ENCODE measurements at places on chromosomes 4 and X. TPM values are rescaled to one million over a fixed set of nuclear protein-coding genes. Genes with fewer than 3 reads are reported as not detected.
A peak's percentile ranks its signal among the peaks of the same experiment; 100 is the strongest.

GRCh38 chrX:31132821-31133241, 61.0 kb upstream of the FTHL17 start:
- DNase-seq, result no peak

DNA sequence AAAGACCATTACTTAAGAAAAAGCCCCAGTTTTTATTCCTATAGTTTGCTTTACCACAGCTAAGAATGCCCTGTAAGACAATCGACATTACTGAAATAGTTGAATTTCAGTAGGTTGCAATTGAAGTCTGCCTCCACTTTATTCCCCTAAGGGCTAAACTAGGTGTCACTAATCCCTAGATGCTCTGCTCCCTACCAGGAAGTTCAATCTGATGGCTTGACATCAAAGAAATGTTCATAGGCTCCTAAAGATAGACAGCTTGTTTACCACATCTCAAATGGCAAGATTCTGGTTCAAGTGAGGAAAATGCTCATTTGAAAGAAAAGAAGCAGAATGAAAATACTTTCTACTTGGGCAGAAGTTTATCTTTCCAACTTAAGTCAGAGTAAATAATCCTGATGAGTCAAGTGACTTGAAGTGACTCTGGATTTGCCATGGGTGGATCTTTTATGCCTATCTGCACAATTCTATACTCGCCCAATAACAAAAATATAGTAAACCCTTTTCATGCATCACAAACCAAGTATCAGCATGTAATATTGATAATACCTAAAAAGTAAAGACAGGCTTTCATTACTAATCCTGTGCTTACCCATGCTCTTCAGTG, 117.2 kb downstream of the SH3RF1 start:
- no peak for DNase-seq

- DNase-seq, result no peak
Observed at GRCh38 chr4:101122019-101122418, 225.3 kb downstream of the PPP3CA start.

GRCh38 chr4:89535251-89535650, 227.7 kb upstream of the GPRIN3 start:
- no peak for DNase-seq

The MBNL3 gene
- total RNA-seq, result 7.6 TPM

- no peak for DNase-seq
Observed at GRCh38 chrX:85454295-85454694, 74.8 kb upstream of the POF1B start.

- no peak for DNase-seq
Observed at GRCh38 chr4:176774852-176775251, 17.9 kb downstream of the VEGFC start.

DNA sequence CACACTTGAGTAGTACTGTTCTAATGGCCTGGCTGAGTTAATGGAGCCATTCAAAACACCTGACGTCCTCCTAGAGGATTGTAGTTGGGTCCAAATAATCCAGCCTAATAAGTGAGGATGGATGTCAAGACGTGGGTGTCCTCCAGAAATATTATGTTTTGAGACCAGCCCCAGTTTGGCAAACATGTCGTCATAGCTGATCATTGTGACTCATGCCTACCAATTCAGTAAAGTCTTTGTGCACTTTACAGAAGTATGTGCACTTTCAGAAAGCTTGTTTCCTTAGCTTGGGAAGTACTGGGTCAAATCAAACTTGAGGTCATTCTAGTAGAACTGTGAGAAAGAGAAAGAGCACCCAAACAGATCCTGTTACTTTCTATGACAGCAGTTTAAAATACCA, 37.6 kb upstream of the GLRA2 start:
- DNase-seq, result no peak

DNA sequence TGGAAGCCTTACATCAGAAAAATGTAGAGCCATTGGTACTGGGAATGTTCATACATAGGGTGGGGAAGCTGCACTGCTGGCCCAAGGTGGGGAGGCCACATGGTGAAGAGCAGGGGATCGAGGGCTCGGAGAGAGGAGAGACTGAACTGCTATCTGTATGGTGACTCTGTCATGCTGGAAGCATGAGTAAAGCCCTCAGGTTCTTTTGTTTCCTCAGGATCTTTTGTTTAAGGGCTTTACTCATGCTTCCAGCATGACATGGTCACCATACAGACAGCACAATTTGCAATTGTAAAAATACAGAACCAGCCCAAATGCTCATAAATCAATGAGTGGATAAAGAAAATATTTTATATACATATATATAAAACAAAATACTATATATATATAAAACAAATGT, 78.4 kb downstream of the KLF8 start:
- no peak for DNase-seq

The TAF1 gene
- total RNA-seq, result 15.0 TPM

GRCh38 chrX:129984111-129984958, 1.9 kb downstream of the BCORL1 start:
- DNase-seq, result no peak

DNA sequence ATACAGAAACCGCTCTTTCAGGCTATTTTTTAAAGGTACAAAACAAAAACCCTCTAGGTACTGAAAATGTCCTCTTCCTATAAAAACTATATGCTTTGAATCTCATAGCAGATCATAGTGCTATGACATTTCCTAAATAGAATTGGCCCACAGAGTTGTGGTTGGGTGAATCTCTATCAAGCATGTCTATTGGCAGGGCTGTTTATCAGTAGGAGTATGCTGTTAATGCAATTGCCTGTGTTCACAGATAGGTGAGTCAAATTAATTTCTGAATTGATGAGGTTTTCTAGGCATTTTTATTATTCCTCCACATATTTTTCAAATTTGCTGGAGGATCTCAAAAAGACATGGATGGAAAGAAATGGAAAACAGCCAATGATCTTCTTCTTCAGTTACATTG, 73.9 kb downstream of the QRFPR start:
- no peak for DNase-seq

GRCh38 chr4:15368856-15369255, 59.0 kb upstream of the C1QTNF7 start:
- no peak for DNase-seq

DNA sequence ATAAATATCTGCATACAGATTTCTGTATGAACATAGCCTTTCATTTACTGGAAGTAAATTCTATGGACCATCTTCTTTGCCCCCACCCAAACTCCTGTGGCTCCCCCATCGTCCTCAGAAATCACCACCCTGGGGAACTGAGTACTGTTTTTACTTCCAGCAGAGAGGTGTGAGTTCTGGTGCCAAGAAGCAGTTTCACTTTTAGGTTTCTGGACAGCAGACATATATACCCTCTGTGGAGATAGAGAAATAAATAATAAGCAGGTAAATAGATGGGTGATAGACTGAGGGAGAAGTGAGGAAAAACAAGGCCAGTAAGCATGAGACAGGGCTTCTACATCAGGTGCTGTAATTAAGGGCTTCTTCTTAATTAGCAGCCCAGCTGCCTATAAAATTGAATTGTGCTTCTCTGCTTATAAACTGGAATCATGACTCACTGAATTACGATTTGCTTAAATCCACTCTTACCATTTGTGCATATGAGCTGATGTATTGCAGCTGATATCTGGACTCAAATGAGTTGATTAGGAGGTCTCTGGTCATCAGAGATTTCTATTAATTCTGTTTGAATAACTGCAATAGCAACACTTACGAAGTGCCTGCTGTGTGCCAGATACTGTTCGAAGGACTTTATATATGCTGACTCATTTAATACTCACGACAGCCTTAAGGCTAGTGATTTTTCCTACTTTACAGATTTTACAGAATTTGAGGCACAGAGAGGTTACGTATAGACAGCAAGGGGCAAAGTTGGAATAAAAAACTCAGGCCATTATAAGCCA, 60.8 kb upstream of the DHX15 start:
- peak; percentile 8 for DNase-seq

The PABPC1L2B gene
- not detected for total RNA-seq

The NUP62CL gene
- 44.2 TPM for total RNA-seq

DNA sequence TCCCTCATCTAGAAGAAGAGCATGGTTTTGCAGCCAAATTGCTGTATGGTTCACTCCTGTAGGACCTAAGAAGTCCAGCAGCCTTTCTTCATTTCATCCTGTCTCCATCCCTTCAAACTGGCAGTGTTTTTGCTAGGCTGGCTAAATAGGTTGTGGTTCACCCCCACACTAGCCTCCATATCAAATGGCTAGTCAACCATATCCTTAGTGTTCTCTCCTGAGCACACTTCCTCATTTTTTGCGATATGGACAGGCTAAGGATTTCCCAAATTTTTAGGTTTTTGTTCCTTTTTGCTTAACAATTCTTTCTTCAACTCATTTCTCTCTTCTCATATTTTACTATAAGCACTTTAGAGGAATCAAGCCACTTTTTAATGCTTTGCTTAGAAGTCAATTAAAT, 98.8 kb upstream of the NOCT start:
- no peak for DNase-seq

The MXRA5 gene
- total RNA-seq, result not detected

Measured in HT-29 (cell line).